Thyroid gland (tissue), 4 donors: ENCODE measurements at places on chromosomes 3 and 15.

GRCh38 chr15:92917598-92918407, 17.7 kb downstream of the CHD2 start:
- peak; percentile 97 for DNase-seq

- peak; percentile 2 for DNase-seq
These were observed 73.1 kb downstream of the RORA start for GRCh38 chr15:61155741-61156700.

GRCh38 chr3:116378077-116378476, 67.2 kb downstream of the LSAMP start:
- DNase-seq, result no peak

DNA sequence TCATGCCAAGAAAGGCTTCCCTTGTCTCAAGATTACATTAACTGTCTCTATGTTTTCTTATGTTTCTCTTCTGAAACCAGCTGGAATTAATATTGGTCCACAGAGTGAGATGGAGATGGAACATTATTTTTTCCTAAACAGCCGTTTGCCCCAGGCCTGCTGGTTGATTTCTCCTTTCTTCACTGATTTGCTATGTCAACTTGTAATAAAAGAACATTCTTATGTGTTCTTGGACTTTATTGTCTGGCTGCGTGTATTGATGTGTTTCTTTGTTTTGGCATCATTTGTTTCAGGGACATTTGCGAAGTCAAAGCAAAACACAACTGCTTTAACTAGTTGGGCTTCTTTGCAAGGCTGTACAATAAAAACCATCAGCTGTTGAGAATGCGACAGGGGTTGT, 168.5 kb downstream of the FAM43A start:
- no peak for DNase-seq

DNA sequence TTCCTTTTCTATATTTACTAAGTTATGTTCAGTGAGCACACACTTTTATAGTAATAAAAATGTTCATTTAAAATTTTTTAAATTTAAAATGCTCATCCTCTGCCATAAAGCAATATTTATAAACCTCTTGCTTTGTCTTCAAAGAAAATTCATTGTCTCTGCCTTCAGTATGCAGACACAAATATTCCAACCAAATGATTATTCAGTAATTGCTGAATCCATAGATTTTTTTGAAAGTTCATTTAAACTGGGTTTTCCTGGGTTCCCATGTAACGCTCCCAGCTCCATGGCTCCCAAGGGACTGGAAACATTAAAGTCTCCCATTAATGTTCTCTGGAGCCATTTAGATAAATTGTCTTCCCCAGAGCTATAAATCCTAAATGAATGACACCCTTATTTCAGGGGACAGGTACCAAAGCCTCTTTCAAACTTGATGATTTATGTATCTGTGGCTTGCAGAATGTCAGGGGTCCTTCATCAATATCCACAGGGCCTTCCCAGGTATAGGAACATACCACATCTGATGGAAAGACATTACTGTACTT, 15.2 kb upstream of the GLCE start:
- DNase-seq, result no peak

DNA sequence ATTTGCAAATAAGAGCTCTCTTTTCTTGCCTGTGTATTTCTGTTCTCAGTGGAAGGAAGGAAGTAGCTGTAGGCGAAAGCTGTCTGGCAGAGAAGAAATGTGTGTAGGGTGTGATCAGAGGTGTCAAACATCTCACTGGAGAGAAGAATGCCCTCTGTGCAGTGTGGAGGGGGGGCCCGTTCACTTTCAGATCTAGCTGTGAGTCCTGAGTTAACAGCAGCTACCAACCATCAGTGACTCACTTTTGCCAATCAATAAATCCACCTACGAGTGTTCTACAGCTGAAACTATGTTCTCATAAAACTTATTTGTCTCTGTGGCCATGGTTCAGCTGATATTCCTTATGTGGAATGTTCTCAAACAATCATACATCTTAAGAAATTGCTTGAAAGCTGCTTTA, 103.7 kb downstream of the FRMD4B start:
- no peak for DNase-seq

GRCh38 chr15:73941871-73942635, 15.8 kb downstream of the LOXL1 start:
- no peak for DNase-seq

DNA sequence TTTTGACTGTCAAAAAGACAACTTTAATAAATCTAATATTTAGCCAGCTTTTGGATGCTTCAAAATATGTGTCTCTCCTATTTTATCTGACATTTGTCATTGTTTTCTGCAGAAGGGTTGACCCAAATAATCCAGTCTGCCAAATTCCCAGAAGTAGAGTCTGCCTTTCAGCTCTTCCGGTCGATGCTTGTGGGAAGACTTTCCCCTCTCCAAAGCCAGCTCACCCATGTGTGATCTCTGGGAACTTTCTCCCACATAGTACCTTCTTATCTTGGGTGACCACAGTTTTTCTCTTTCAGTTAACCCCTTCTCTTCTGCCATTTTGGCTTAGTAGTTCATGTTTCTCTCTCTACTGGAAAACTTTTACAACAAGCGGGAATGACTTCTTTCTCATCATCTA, 94.1 kb downstream of the ASB7 start:
- no peak for DNase-seq

DNA sequence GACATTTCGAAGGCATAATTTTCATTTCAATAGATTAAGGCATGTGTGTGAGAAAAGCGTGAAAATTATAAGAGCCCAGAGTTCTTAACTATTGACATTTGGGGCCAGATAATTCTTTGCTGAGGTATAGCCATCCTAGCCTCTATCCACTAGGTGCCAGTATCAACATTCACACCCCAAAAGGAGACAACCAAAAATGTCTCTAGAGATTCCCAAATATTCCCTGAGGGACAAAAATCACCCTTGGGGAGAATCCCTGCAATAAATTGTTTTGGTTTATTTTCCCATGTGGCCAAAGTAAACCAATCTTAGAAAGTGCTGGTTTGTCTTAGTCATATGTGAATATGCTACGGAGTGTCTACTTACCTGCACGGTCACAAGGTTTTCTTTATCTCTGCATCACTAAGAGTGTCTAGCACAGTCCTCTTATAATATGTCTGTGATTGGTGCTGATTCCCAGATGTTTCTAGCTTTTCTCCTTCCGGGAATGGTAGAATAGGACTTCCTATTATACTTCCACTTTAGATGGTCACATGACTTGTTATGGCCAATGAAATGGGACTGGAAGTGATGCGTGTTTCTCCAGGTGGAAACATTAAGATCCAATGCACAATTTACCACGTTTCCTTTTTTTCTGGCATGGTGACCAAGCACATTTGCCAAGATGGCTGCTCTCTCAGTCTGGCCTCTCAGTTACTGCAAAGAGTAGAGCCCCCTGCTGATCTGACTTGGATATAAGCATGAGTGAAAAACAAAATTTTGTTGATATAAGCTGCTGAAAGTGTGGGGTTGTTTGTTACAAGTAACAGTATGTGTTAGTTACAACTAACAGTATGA, 8.0 kb upstream of the KBTBD8 start:
- no peak for DNase-seq

- DNase-seq, result no peak
These were observed 161.0 kb upstream of the UBE2E2 start for GRCh38 chr3:23041918-23042696.

DNA sequence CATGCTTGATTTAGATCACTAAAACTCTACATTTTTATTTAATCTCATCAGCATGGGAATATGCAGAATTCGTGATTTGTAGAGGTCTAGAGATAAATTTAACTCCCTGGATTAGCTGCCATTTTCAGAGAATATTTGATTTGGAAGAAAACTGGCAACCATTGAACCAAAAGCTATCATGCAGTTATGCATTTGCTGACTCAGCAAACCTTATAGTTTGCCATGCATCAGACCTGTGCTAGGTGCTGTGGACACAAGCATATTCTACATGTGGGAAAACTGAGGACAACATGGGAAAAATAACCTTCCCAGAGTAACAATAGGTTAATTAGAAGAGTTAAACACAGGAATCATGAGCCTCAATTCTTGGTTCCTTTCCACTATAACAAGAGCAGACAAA, 54.7 kb upstream of the TP63 start:
- no peak for DNase-seq

GRCh38 chr3:70040386-70040785, 40.9 kb downstream of the SAMMSON start:
- DNase-seq, result no peak

DNA sequence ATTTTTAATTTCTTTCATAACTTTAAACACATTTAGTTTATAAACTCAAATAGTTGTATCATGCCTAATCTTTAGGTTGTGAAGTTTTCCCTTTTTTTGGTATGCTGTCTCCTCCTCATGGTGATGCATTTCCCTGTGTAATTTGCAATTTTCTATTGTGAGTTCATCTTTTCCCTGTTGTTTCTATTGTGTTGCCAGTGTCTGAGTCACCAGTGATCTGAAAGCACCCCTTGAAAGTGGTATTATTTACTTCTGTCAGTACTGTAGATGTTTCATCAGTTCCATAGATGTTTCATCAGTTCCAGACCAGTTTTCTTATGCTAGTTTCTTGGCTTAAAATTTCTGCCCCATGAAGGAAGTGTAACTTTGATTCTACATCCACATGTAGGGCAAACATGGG, 80.6 kb downstream of the OXSM start:
- no peak for DNase-seq

- DNase-seq, result no peak
These were observed 45.0 kb downstream of the LSM3 start for GRCh38 chr3:14223595-14223994.

GRCh38 chr15:99514306-99514705, 51.5 kb upstream of the MEF2A start:
- DNase-seq, result no peak

GRCh38 chr15:100999369-100999768, 80.2 kb downstream of the LRRK1 start:
- no peak for DNase-seq

- peak; percentile 77 for DNase-seq
These were observed 382.6 kb upstream of the THBS1 start for GRCh38 chr15:39198044-39199000.

GRCh38 chr15:88179562-88179961, 77.0 kb downstream of the NTRK3 start:
- DNase-seq, result no peak

- no peak for DNase-seq
These were observed 122.1 kb downstream of the PDCD6IP start for GRCh38 chr3:33920511-33920910.
